ENCODE measurements at places on chromosomes 12 and 14.

DNA sequence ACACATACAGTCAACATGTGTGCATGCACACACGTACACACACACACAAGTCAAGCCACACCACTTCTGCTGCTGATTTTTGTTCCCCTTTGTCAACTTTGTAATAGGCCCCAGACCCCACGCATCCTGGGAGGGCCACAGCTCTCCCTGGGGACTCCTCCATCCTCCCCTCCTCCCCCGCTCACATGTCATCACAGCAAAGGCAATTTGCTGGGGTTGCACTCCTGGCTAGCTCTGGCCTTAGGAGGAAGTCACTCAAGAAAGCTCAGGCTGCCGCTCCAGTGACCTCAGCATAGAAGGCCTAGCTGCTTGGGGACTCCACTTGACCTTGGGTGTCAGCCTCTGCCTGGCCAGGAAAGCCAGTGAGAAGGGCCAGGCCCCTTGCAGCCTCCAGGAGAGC, 27.2 kb downstream of the NGB start:
- no peak for DNase-seq

DNA sequence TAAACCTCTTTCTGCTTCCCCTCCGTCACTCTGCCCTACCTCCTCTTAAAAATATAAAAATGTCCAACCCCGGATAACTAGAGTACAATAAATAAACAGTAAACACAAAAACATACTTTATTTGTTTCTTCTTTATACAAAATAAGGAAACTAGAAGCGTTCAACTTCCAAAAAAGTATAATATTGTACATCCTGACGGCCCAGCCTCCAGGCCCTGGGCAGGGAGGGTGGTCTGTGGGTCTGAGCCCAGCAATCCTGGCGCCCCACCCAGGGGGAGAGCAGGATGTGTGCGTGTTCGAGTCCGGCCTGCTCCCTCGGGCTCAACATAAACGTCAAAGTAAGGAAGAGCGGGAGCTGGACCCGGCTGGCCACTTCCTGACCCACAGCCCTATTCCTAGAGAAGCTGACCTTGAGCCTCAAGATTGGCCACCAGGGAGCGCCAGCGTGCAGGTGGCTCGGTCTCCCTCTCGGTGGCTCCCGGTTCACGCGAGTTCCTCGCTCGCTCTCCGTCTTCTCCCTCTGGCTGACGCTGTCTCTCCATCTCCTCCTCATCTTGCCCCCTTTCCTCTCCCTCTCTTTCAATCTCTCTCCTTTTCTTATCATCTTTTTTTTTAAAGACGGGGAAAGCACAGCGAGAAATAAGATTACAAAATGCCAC, 9.4 kb downstream of the LHX5 start:
- peak; percentile 38 for DNase-seq

GRCh38 chr12:55696796-55697462, 10.8 kb downstream of the ITGA7 start:
- DNase-seq = no peak

DNA sequence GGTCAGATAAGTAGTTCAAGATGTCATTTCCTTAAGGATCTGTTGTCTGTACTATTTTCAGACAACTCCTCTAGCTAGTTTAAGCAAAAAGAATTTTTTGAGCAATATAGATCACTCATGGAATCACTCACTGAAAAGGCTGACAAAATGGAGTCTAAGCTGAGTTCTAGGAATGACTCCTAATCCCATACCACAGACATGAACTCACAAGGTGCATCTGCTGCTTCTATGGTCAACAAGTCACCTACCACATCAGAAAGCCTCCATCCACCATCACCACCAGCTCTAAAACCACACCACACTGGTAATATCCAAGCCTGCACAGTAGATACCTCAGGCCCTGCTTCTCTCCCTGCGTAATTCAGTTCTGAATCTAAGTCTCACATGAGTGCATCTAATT, 33.0 kb downstream of the PWP1 start:
- no peak for DNase-seq

DNA sequence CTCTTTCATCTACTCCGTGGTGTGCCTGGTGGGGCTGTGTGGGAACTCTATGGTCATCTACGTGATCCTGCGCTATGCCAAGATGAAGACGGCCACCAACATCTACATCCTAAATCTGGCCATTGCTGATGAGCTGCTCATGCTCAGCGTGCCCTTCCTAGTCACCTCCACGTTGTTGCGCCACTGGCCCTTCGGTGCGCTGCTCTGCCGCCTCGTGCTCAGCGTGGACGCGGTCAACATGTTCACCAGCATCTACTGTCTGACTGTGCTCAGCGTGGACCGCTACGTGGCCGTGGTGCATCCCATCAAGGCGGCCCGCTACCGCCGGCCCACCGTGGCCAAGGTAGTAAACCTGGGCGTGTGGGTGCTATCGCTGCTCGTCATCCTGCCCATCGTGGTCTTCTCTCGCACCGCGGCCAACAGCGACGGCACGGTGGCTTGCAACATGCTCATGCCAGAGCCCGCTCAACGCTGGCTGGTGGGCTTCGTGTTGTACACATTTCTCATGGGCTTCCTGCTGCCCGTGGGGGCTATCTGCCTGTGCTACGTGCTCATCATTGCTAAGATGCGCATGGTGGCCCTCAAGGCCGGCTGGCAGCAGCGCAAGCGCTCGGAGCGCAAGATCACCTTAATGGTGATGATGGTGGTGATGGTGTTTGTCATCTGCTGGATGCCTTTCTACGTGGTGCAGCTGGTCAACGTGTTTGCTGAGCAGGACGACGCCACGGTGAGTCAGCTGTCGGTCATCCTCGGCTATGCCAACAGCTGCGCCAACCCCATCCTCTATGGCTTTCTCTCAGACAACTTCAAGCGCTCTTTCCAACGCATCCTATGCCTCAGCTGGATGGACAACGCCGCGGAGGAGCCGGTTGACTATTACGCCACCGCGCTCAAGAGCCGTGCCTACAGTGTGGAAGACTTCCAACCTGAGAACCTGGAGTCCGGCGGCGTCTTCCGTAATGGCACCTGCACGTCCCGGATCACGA, 2.2 kb downstream of the SSTR1 start:
- DNase-seq = no peak

Measured in Panc1 (cell line).